ENCODE measurements at places on chromosomes 16 and 17.
A peak's percentile ranks its signal among the peaks of the same experiment; 100 is the strongest.

- no peak for DNase-seq
Observed at GRCh38 chr16:10240854-10241613, 58.8 kb upstream of the GRIN2A start.

DNA sequence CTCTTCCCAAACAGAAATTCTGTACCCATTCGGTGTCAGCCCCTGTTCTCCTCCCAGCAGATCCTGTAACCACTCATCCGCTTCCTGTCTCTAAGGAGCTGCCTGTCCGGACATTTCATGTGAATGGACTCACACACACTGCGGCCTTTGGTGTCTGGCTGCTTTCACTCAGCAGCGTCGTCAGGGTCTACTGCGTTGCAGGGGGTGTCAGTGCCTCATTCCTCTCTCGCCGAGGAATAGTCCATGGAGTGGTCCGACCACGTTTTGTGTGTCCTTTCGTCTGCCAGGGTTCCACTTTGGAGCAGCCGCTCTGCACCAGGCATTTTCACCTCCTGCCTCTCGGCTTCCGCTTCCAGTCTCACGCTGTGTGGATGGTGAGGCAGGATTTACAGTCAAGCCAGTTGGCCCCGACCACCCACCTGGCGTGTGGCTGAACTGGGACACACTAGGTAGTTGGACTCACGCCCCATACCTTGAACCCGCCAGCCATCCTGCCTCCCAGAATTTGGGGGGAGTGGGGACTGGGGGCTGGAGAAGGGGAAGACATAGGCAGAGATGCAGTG, 188.2 kb upstream of the CIBAR2 start:
- DNase-seq, result no peak

GRCh38 chr16:49010396-49010795, 271.2 kb downstream of the CBLN1 start:
- DNase-seq, result no peak

GRCh38 chr17:44318077-44318892, 6.3 kb downstream of the SLC25A39 start:
- DNase-seq, result no peak

DNA sequence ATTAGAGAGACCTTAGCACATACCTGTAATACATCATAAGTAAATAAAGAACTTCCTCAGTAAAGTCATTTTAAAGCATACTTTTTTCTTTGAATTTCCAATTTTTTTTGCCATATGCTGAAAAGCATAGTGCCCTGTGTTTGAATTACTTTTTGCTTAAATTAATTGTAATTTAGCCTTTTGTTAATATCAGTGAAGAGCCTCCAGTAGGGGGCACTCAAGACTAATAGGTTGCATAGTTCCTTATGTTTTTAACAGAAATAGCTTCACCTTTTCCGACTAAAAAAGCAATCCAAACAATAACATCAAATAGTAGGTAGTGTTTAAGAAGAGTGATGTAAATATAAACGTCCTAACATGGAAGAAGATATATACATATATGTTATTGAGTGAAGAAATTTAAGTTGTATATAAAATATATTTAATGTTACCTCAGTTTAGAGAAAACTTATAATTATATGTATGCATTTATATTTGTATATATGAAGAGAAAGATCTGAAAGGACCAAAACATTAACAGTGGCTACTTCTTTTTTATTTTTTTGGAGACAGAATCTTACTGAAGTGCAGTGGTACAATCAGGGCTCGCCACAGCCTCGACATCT, 18.6 kb downstream of the RAD51C start:
- peak; percentile 55 for DNase-seq

DNA sequence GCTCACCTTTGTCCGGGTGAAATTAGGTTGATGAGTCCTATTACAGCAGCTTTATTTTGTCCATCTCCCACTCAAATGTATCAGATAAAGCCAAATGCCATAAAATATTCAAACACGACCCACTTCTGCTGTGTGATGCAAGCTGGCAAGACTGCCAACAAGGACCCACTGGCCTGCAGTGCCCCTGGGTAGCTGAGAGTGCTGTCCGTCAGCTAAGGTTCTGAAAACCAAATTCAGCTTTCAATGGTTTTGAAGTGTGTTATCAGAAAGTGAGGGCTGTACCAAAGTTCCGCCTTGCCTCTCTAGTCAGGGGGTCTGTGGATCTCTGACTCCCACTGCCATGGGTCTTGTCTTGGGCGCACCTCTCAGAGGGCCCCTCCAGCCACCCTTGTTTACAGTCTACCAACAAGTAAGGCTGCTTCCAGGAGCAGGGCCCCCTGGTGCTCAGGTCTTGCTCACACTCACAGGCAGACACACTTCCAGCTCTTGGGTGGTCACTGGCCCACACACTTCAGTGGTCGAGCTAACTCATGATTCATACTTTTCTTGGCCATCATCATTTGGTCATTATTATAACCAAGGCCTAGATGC, 10.5 kb upstream of the CCDC182 start:
- DNase-seq, result no peak

- DNase-seq, result peak; percentile 96
Observed at GRCh38 chr16:70437017-70437581, 1.8 kb downstream of the ST3GAL2 start.

DNA sequence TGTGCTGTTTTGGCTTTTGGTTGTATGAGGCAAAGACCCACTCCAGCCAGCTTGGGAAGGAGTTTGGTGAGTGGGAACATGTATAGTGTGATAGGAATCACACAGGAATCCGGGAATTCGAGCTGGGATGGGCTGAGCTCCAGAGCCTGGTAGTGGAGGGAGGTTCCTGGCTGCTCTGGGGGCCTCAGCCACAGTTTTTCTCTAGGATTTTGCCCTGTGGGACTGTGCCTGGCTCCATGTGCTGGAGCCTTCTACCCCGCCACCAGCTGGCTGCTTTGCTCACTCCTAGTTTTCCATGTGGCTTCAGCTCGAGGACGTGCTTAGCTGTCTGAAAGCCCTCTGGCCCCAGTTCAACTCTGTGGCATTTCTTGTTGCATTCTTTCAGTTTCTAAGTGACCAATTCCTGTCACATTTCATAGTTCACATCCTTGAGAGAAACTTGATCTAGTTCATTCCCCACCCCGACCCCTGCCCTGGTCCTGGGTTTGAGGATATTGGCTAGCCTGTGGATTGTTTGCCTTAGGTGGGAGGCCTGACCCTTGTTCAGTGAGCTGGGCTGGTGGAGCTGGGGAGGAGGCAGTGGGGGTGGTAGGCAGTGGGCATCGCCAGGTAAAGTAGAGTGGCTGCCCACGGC, 5.0 kb downstream of the SEC14L1 start:
- DNase-seq, result peak; percentile 83

DNA sequence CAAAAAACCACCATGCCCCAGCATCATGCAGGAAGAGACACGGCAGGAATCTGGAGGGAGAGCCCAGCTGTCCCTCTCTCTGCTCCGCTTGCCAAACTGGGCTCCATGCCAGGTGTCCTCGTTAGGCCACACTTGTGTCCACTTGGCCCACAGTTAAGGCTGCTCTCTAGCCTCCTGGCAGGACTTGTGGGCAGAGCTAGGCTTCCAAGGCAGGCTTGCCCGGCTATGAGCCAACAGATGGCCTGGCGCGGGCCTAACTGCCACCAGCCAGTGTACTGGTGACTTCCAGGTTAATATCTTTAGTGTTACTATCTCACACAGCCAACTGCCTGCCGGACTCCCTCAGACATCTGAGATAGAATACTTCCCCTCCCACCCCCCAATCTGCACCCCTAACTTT, 10.6 kb downstream of the ATP6V0D1 start:
- no peak for DNase-seq

GRCh38 chr16:12503191-12503590, 300.5 kb downstream of the CPPED1 start:
- no peak for DNase-seq

- DNase-seq, result no peak
Observed at GRCh38 chr16:27819356-27819755, 244.2 kb downstream of the GSG1L start.

DNA sequence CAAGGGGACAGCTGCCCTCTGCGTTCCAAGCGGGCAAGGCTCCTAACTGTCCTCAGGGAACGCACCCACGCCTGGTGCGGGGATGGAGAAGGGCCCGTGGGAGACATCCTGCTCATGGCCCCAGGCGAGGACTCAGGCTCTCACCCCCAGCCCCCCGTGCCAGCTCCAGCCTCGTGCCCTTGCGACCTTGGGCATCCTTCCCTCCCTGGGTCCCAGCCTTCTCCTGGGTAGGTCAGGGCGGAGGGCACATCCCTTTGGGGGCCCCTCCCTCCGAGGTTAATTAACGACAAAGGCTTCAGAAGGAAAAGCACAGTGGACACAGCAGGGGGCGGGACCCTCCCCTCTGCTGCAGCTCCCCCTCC, 3.0 kb downstream of the PGAP6 start:
- no peak for DNase-seq

GRCh38 chr17:18142417-18142816, 33.9 kb downstream of the MYO15A start:
- no peak for DNase-seq

DNA sequence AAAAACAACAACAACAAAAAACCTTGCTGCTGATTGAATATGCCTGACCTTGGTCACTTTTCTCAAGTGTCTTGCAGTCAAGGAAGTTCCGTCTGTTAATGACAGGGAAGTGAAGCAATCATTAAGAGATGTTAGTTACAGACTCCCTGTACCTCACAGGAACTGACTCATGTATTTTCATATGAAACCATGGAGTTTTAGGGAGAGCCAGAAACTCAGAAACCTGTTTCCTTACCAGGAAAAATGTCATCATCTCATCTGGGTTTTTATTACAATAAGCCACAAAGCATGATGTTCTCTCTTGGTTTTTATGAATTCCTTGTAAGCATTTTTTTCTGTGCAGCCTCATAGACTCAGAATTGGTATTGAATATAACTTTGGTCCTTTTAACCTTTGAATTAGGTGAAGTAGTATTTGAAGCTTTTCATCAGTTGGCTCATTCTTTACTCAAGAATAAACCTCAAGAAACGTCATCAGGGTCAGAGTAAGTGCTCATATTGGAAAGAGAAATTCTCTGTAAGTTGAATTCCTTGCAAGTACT, 10.3 kb downstream of the LYRM1 start:
- DNase-seq, result peak; percentile 94

- no peak for DNase-seq
Observed at GRCh38 chr16:68662035-68662434, 16.9 kb downstream of the CDH3 start.

GRCh38 chr17:75587675-75588595, at the start of gene MYO15B:
Gene MYO15B, plus strand, starts transcription at chr17:75587800. Its CDS starts 258 bp downstream, at chr17:75588058.
- peak; percentile 39 for DNase-seq

GRCh38 chr17:65554553-65555223, 6.8 kb downstream of the AXIN2 start:
- DNase-seq, result peak; percentile 69

DNA sequence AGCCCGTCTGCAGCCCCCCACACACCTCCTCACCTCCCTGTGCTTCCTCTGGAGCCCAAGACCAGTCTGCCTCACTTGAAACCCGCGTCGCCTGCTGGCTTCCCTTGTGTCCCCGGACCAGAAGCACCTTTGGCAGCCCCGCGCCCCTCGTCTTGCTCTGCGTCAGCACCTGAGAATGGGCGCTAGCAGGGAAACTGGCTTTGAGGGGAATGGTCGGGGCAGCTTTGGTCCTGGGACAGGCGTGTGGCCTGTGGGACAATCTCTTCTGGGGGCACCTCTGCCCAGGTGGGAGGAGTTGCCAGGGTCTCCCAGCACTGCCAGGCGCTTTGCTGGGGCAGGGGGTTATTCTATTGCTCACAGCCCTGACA, 3.6 kb upstream of the MAFG start:
- no peak for DNase-seq

- no peak for DNase-seq
Observed at GRCh38 chr17:6094926-6095325, 24.7 kb downstream of the WSCD1 start.

DNA sequence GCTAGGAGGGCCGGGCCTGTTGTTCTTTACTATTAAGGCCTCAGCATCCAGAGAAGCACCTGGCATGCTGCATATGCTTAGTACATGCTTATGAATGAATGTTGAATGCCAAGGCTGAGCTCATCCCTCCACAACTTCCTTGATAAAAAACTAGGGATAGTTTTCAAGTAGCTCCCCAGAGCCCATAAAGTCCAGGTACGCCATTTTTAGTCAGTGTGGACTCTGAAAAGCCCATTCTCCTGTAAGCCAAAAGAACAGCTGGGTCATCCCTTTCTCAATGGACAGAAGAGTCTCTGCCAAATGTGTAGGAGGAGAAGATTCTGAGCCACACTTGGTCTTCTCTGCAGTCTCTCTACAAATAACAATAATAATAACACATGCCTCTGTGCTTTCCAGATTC, 8.9 kb upstream of the ITGB3 start:
- no peak for DNase-seq

- peak; percentile 53 for DNase-seq
Observed at GRCh38 chr17:21269394-21269793, 15.1 kb upstream of the MAP2K3 start.

GRCh38 chr17:81238815-81239713, at the start of the genes NDUFAF8 and TEPSIN:
Gene NDUFAF8, plus strand, starts transcription at chr17:81239318. Its CDS starts 46 bp downstream, at chr17:81239364.
Gene TEPSIN, minus strand, starts transcription at chr17:81239055. Its CDS starts 22 bp downstream, at chr17:81239033.
- peak; percentile 100 for DNase-seq

GRCh38 chr17:45096141-45096540, 35.0 kb downstream of the NMT1 start:
- DNase-seq, result peak; percentile 30

GRCh38 chr17:32827227-32827626, 49.7 kb downstream of the MYO1D start:
- no peak for DNase-seq

All from fibroblast of skin of right quadriceps (primary cell).